ENCODE measurements at places on chromosomes 4 and X.

GRCh38 chrX:72097098-72097497 lies 34.6 kb downstream of the RTL5 start:
- peaks cover 26% of the 10 kb centered on the region for H3K4me1 ChIP-seq
- peaks cover 48% of the 10 kb centered on the region for H3K27me3 ChIP-seq
- H3K4me3 ChIP-seq = no peak overlapping the region
- H3K27ac ChIP-seq = no peak overlapping the region
- DNase-seq = no peak

GRCh38 chrX:10110316-10110935 lies 46.3 kb upstream of the CLCN4 start:
- H3K4me1 ChIP-seq = peaks cover 78% of the 10 kb centered on the region
- H3K27ac ChIP-seq = peak overlapping the region; percentile 100
- H3K4me3 ChIP-seq = peak overlapping the region; percentile 82

- H3K4me3 ChIP-seq = peak within 1 kb of the TSS; percentile 79
- H3K27ac ChIP-seq = peak within 1 kb of the TSS; percentile 1
- H3K27me3 ChIP-seq = peaks cover 60% of the 10 kb centered on the region
- peaks cover 10% of the 10 kb centered on the region for H3K4me1 ChIP-seq
- H3K36me3 ChIP-seq = no peaks in the 10 kb centered on the region
Measured at GRCh38 chr4:3292571-3293400, at the start of gene RGS12. TSS of gene RGS12 (plus strand) at chr4:3293021. CDS start at chr4:3316171, 23,150 bp downstream.

DNA sequence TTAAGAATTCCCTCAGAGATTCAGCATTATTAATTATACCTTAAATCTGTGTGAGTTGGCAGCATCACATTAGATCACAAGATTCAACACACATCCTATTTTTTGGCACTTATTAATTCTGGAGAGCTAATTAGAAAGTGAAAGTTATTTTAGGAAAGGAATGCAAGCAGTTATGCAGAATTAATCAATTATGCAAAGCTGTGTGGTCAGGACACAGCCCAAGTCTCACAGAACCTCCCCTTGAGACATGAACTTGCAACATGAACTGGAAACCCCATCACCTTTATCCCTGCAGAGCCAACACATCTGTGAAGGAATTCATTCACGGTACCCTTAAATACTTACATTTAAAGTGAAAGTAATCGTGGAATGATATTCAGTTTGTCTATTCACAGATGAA lies 80.5 kb downstream of the TSPAN5 start:
- H3K27ac ChIP-seq = no peak overlapping the region
- no peak for DNase-seq

GRCh38 chrX:150690126-150690525 lies 3.1 kb upstream of the MTMR1 start:
- peaks cover 42% of the 10 kb centered on the region for H3K4me1 ChIP-seq
- no peak for DNase-seq
- H3K27me3 ChIP-seq = no peaks in the 10 kb centered on the region
- no peak overlapping the region for H3K4me3 ChIP-seq

DNA sequence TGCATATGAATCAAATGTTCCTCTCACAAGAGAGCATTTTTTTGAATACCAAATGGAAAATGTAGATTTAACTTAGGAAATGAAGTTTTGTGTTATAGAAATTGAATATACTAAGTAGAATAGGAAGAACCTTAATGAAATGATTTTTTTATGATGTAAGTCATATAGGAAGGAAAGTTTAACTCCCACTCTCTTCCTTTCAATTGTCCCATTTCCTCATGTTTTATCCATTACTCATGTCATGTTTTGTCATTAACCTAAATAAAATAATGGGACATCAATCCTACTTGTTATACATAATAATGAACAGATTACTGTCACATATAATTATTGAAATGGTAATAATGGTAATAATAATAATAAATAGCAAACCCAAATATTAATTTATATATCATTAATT lies 22.7 kb upstream of the SRD5A3 start:
- no peak for DNase-seq
- H3K4me1 ChIP-seq = peaks cover 10% of the 10 kb centered on the region
- no peak overlapping the region for H3K4me3 ChIP-seq
- H3K27me3 ChIP-seq = no peaks in the 10 kb centered on the region
